Stimulated activated CD8-positive, alpha-beta memory T cell treated with anti-CD3 and anti-CD28 coated beads, Interleukin-7, amount 100 ng/mL, for 1 hour (primary cell): ENCODE measurements at places on chromosomes 7 and 10.

DNA sequence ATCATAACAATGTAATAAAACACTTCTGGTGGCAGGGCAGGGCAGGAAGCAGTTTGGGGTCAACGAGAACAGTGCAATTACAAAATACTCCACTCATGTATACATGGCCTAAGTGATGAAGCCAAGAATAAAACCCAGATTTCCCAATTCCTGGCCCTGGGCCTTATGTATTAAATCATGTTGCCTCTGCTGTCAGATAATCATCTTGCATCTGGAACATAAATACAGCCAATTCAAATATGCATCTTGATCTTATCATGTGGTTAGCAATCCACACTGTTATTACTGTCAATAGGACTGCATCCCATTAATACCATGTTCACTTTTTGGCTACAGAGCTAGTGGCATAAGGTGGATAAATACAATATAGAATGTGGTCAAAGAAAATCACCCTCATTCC lies 186.5 kb upstream of the SLC25A13 start:
- DNase-seq = no peak

- DNase-seq = no peak
Observed at GRCh38 chr7:131011976-131012375, 278.0 kb upstream of the KLF14 start.

DNA sequence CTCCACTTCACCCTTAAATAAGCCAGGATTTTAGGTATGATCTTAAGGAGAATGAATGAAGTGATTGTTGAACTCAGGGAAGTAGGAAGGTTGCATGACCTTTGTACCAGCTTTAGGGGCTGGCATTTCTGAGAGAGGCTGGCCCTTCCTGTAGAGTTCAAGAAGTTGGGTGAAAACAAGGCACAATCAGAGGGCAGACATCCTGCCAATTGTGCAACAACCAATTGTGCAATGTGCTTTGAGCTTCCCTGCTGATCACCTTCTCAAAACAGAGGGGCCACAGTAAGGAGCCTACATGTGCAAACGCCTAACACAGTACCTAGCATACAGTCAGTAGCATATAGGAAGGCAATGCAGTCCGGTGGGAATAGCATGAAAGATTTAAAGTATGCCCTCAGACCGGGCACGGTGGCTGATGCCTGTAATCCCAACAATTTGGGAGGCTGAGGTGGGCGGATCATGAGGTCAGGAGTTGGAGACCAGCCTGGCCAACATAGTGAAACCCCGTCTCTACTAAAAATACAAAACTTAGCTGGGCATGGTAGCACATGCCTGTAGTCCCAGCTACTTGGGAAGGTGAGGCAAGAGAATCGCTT lies 5.4 kb downstream of the CPVL start:
- no peak for DNase-seq

- no peak for DNase-seq
Observed at GRCh38 chr10:90937645-90938258, 16.9 kb upstream of the ANKRD1 start.

GRCh38 chr7:114554781-114555537 lies 140.3 kb downstream of the FOXP2 start:
- no peak for DNase-seq

DNA sequence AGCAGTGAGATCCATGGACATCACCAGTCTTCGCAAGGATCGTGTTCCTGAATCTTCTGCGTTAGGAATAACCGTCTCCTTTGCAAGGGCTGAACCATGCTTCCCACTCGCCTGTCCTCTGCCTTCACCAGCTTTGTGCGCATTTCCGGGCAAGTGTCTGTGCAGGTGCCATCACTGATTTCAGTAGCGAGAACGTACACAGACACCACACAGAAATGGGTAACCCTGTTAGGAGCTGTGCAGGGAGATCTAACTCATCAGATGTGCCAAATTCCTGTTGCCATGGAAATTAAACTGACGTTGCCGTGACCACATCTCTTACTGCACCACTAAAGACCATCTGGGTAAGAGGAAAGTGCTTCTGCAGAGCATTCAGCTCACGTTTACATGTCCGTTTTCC lies 146.3 kb downstream of the DIP2C start:
- DNase-seq = no peak

GRCh38 chr10:100374200-100374655 lies 27.2 kb downstream of the SCD start:
- DNase-seq = no peak

DNA sequence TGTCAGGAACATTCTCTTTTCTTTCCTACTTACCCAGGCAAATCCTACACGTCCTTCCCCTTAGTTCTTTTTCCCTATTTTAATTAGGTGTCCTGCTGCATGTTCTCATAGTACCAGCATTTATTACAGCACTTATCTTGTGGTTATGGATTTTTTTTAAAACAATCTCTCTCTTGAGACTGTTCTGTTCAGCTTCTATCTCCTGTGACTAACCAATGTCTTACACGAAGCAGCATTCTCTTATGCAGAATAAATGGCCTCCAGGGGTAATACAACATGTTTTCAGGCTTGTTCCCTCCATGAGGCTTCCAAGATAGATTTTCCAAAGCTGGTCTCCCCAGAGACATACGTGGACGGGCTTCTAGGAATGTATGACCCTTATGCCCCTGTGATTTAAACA lies 1096.1 kb upstream of the CELF2 start:
- no peak for DNase-seq

- DNase-seq = no peak
Observed at GRCh38 chr10:123821136-123821535, 70.5 kb downstream of the CPXM2 start.

GRCh38 chr10:22997096-22997495 lies 69.2 kb downstream of the ARMC3 start:
- DNase-seq = no peak

- no peak for DNase-seq
Observed at GRCh38 chr7:22441157-22441556, 58.8 kb downstream of the STEAP1B start.

DNA sequence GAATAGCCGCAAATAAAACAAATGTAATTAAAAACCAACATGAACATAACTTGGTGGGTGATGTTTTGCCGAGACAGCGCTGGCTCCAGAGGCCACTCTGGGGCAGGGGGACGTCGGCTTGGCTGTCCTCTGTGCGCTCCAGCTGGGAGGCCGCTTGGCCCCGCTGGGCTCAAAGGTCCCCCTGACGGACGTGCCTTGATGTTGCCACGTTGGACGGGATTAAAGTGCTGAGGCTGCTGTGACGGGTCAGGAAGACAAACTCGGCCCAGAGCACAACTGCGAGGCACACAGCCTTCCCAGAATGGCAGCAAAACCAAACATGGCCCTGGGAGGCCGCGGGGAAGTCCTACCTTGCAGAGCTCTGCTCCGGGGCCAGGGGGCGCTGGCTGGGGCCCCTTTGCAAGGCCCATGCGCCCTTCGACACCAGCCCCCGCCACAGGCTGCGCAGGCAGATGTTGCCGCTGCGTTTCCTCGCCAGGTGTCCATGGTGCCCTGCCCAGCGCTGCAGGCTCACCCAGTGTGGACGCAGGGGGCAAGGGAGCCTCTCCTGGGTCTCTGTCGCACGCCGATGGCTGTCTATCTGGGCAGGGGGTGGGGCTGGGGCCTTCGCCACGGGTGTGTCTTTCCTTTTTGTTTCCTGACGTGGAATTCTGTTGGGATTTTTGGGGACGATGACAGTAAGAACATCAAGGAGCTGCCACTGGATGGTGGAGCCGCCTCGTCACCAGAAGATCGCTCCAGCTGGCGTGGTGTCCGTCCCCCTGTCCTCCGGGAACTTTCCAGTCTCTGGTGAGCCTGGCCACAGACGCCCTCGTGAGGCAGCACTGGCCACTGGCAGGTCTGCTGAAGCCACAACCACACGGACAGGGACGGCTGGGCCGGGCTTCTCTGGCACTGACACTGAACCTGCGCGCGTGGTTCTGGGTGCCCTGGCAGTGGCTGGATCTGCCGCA lies 99.6 kb upstream of the DIP2C start:
- DNase-seq = no peak

DNA sequence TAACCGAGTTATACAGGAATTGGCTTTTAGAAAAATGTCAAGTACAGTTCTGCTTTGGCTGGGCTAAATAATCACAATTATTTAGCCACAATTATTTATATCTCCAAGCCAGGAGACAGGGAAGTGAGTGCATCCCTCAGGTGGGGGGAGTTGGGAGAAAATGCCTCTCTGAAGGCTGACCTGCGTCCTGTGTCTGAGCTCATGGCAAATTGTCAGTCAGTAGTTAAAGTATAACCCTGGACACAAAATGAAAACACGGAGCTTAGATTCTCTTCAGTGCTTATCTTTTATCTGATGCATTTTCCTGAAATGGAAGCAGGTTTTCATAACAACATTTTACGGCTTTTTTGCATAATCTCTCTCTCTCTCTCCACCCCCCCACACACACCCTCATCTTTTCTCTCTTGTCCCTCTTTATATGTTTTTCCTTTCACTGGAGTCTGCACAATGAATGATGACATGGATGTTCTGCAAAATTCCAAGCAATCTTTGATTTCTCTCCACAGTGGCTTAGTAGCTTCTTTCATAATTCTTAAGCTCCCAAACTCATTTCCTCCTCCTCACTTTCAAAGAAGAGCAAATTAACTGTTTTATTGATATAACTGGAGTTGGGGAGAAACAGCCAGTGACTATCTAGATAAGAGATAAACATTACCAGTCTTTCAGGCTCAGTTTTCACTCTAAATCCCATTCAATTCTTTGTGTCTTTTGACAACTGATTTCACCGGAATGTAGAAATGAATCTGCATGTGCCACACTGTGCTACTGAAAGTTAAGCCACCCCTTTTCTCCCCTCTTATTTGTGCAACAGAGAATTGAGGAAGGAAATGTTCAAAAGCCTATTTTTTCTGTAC lies 521.4 kb upstream of the GHITM start:
- no peak for DNase-seq

DNA sequence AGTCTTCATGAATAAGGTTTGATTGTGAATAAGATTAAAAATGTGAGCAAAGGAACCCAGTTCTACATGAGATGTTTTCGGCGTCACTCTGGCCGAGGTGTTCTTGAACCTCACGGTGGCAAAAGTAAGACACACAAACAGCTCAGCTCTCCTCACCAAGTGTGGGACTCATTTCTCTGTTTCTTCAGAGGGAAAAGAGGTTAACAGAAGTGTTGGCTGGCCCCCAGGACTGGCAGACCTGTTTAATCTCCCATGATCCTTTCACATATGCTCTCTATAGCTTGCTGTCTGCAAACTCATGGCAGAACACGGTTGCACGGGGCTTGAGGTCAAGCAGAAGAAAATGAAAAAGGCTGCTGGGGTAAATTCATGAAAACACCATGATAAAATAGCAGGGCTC lies 394.4 kb downstream of the CALN1 start:
- DNase-seq = no peak

- no peak for DNase-seq
Observed at GRCh38 chr7:37494926-37495325, 46.3 kb upstream of the ELMO1 start.
